CD8-positive, alpha-beta memory T cell (primary cell): ENCODE measurements at places on chromosomes 4 and X. TPM values are rescaled to one million over a fixed set of nuclear protein-coding genes. Genes with fewer than 3 reads are reported as not detected.

- DNase-seq, result no peak
Measured at GRCh38 chr4:182384631-182385091, 141.5 kb downstream of the TENM3 start.

GRCh38 chr4:95283320-95283719 lies 265.5 kb downstream of the UNC5C start:
- no peak for DNase-seq

DNA sequence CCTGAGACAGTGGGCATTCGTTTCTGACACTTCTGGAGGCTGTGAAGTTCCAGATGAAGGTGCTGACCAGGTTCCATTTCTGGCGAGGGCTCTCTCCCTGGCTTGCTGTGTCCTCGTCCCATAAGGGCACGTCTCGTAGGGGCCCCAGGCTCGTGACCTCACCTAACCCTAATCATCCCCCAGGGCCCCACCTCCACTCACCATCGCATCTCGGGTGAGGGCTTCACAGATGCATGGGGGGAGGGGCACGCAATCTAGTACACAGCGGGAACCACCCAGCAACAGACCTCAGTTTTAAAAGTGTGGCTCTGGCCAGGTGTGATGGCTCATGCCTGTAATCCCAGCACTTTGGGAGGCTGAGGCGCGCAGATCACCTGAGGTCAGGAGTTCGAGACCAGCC lies 22.1 kb downstream of the PDE6B start:
- DNase-seq, result no peak

GRCh38 chr4:54588404-54588803 lies 69.4 kb upstream of the KIT start:
- DNase-seq, result no peak

The USP26 gene
- total RNA-seq, result not detected
